ENCODE measurements at places on chromosomes 6 and 20. TPM values are rescaled to one million over a fixed set of nuclear protein-coding genes. Genes with fewer than 3 reads are reported as not detected.

DUSP15 gene
- total RNA-seq: 1.2 TPM

DNA sequence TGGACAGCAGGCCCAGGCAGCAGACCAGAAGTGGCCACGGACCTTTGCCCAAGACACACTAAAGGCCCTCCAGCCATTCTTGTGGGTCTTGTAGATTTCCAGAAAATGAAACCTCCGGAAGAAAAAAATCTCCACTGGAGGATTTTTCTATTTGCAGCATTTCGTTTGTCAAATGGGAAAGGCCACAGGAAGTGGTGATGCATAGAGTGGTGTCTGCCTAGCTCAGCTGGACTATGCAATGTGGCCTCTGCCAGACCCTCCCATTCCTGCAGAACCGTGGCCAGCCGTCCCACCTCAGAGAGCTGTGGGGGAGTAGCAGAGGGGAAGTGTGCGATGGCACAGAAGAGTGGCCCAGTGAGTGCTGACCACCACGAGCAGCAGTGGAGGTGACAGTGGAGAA lies 24.0 kb upstream of the INSM1 start:
- DNase-seq: no peak

GRCh38 chr6:34053721-34054120 lies 92.2 kb downstream of the GRM4 start:
- DNase-seq: no peak

DNA sequence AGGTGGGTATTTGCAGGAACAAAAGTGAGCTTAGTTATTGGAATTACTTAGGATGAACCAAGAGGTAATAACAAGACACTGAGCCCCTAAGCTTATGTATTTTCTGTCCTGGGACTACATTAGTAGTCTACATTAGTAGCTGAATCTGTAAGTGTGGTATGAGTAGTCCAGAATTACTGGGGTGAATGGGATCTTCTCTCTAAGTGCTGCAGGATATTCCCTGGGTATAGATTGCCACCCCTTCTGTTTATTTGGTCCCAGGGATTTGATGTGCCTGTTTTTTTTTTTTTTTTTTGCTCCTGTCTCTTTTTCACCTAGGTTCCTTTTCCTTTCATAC lies 5.9 kb downstream of the CD2AP start:
- DNase-seq: no peak

GRCh38 chr6:16876201-16876600 lies 114.9 kb upstream of the ATXN1 start:
- DNase-seq: peak; percentile 23

FKBP1C gene
- 0.32 TPM for total RNA-seq

MAP3K7 gene
- 33.8 TPM for total RNA-seq

DNA sequence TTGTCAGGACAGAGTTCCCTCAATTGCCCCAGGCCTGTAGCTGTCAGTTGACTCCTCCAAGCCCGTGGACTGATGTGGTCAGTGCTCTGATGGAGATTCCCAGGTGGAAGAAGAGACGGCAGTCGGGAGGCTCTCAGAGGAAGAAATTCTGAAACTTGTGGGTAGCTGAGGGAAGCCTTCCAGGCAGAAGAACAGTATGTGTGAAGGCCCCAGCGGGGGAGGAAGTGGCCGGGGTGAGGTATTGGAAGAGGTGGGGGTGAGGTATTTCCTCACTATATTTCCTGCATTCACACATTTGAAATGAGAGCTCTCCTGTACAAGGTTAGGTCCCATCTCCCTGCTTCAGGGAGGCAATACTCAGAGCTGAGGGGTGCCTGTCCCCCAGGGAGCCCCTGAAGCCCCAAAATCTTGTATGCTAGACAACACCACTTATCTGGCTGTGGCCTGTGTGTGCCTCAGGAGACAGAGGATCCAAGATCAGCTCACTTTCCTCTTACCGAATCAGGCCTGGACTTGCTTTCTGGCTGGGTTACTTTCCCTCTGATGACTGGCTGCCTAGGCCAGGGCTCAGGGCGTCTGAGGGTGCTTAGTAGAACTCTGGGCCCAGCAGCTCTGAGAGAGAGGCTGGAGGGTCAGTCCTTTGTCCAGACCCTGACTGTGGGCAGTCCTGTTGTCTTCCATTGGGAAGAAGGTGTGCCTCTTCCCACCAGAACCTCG lies 49.3 kb upstream of the MYL9 start:
- DNase-seq: no peak

MTFR2 gene
- 1.3 TPM for total RNA-seq

Measured in astrocyte (in vitro differentiated cells and primary cell).